ENCODE measurements at places on chromosomes 12 and 14. TPM values are rescaled to one million over a fixed set of nuclear protein-coding genes. Genes with fewer than 3 reads are reported as not detected.
A peak's percentile ranks its signal among the peaks of the same experiment; 100 is the strongest.

DUSP16 gene
- 10.9 TPM for total RNA-seq

APOF gene
- not detected for total RNA-seq

IL25 gene
- not detected for total RNA-seq

HOTAIR gene
- total RNA-seq: not detected

DNA sequence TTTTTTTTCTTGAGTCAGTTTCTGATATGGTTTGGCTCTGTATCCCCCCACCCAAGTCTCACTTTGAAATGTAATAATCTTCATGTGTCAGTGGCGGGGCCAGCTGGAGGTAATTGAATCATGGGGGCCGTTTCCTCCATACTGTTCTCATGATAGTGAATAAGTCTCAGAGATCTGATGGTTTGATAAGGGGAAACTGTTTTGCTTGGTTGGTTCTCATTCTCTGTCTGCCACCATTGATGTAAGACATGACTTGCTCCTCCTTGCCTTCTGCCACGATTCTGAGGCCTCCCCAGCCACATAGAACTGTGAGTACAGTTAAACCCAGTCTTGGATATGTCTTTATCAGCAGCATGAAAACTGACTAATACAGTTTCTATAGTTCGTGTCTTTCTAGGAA, 42.9 kb downstream of the WNK1 start:
- DNase-seq: no peak

DNA sequence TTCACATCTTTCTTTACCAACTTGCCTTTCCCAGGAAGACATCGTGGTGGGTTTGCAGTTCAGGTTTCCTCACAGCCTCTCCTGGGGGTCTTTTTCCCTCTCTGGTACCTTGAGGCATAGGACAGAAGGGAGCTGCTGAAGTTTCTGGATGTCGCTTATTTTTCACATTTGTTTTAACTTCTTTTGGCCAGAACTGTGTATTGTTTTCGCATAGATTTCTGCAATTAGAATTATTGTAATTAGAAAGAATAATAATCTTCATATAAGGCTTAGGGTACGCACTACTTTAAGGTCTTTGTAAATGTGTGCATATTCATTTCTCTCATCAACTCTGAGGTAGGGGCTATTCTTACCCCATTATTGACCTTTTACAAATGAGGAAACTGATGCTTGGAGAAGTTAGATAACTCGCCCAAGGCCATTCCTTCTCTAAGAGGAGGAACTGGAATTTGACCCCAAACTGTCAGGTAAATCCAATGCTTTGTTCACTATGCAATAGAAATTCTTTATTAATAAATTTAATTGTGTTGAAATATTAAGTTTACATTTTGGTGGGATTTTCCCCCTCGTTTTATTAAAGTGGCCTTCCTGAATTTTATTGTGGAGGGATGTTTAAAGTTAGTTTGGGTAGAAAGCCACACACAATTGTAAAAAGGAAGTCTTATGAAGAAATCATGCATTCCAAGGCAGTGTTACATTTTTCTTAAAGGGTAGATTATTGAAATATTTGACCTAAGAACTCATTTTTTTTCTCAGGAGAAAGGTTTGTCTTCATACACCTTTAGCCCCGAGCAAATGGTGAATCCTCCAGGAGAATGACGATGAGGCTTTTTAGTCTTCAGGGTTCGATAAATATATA, 12.1 kb upstream of the SLC38A2 start:
- DNase-seq: no peak

DNA sequence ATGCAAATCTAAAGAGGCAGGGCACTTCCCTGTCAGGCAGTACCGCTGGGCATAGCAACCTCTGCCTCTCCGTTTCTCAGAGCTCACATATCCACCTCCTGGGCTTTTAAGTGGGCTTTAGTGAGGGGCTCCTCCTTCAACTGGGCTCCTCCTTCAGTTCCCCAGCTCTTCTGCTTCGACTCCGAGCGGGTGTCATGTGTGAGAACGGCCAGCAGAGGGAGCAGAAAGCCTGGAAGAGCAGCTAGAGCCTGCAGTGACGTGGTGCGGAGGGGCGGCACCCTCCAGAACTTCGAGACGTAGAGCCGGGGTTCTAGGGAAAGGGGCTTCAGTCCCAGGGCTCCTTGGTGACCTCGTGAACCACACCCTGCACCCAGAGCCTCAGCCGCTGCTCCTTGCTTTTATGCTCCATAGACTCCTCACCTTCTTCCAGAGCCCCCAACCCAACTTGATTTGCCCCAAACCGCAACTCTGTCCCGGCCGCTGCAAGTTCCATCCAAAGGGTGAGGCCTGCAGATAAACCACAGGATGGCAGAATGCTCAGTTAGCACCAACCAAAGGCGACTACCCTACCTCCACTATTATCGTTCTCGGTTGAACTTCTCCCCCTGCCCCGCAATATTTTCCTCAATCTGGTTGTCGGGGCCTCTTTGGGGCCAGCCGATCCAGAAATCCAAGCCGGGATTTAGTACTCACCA, 383 bp upstream of the GLI1 start:
- peak; percentile 85 for DNase-seq

DNA sequence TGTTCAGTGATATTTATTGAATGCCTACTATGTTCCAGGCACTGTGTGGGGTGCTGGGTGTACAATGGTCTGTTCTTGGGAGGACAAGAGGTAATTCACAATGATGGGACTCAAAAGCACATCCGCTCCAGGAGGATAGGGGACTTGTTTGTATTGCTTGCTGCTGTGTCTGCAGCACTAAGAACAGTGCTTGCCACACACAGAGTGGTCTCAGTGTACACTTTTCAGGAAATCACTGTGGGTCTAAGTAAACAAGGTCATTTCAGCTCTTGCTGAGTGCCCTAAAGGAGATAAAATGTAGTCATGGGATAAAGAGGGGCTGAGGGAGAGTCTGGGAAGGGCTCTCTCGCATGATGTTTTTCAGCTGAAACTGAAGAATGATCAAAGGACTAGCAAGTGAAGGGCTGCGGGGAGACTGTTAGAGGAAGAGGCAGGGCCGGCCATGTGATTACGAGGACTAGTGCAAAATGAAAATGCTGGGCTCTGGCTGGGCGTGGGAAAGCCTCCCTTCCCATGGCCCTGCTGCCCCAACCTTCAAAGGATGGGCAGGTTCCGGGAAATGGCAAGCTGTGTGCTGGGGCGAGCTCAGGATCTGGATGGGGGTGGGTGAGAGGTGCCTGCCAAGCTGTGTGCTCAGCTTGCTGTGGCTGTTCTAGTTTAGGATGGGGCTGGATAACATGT, 39.1 kb downstream of the ADCK1 start:
- no peak for DNase-seq

DNA sequence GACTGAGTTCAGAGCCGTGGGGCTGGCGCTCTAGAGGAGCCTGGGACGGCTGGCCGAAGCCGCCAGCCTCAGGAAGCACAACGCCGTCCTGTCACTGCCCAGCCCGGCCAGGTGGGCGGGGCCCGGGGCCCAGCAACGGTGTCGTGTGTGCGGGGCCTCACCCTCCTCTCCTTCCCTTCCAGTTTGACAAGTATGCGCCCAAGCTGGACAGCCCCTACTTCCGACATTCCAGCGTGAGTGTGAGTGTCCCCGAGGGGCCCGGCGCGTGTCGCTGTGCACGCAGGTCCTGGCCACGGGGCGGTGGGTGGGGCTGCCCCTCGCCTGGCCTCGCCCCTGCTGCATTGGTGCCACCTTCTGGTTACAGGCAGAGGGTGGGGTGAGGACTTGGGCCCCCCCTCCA, 38.3 kb downstream of the LRCOL1 start:
- DNase-seq: no peak

DNA sequence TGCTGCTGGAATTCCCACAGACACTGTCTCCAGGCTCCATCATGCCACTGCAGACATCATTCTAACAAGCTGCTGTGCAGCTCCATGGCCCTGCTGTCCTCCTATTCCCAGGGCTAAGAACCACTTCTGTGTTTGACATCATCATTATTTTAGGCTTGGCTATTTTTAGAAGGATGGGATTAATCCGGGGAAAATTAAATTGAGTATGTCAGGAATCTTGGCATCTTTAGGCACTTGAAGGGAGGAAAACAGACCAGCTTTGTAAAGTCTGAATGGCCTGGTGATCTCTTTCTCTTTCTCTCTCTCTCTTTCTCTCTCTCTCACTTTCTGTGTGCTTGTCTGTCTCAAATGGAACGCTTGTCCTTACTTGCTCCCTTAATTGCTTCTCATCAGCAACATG, 568.3 kb upstream of the FLRT2 start:
- DNase-seq: no peak
